ENCODE measurements at places on chromosomes 6 and 20.

- DNase-seq = no peak
These were observed 30.2 kb downstream of the SULF2 start for GRCh38 chr20:47754946-47755652.

DNA sequence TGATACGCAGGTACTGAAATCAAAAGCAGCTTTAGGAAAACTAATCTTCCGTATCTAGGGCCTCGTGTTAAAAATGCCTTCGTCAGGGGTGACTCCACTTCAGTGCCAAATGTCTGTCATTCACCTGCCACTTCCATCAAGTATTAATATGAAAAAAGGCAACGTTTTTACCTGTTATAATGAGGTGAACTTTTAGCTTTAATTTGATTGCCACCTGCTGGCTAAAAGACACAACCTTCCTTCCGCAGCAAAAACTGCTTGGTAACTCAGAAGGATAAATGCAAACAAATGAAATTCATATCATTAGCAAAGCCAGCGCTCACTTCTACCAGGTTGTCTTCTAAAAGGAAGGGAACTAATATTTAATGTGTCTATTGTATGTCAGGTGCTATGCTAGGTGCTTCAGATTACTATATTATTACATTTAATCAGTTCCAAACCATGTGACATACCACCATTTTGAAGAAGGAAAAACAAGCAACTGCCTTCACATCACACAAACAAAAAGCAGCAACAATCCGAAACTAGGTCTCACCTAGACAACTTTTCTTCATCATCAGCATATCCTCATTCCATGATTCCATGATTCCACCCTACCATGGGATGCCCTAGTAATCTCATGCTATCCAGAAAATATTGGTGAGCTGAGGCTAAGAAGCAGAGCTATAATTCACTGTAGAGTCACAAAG is 20.6 kb upstream of the ARHGAP18 start:
- DNase-seq = no peak

DNA sequence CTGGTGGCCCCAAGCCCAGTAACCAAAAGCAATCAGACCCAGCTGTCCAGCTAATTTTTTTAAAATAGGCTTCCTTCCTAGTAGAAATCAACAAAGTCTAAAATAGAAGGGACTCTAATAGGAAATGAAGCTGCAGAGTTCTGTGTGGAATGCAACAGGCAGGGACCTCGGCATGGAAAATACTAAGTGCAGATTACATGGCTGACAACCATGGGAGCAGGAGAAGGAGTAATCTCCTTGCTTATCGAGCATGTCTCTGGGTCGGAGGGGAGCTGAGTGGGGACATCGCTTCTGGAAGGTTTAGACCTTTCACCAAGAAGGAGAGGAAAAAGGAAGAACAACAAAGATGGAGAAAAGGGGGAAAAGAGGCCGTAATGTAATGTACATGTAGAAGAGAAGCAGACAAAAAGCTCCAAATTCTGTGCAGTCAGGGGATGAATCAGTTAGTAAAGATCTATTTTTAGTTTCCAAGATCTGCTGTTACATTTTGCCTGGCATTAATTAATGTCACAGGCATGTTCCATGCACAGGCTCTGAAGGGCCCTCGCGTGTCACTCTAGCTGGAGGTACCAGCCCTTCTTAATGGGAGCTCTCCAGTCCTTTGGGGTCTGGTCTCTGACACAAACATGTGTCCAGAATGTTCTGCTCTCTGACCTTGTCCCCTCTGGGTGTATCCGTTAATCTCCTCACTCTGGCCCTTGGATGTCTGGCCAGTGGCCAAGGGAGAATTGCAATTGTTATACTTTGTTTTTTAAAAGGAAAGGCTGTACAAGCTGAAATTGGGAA is 16.6 kb upstream of the ZNF831 start:
- DNase-seq = no peak

- peak; percentile 69 for DNase-seq
These were observed 34.5 kb downstream of the SLX4IP start for GRCh38 chr20:10469599-10469998.

DNA sequence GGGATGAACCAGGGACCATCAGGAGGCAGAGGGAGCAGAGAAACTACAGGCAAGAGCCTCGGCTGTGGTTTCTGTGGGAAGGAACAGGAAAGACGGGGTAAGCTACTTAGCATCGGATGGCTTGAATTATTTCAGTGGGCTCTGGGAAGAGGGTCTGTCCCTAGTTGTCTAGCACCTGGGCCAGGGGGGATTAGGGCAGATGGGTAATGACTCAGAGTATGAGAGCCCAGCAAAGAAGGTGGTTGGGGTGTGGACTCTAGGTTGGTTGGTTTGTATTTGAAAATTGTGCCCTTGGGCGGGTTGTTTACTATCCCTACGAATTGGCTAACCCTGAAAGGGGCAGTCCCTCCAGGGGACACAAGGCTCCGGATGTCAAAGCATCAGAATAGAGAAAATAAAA is 148.5 kb upstream of the TAB2 start:
- DNase-seq = no peak

- no peak for DNase-seq
These were observed 17.6 kb downstream of the WRNIP1 start for GRCh38 chr6:2782825-2783187.

GRCh38 chr6:133818320-133818719 is 70.6 kb upstream of the TCF21 start:
- no peak for DNase-seq

GRCh38 chr6:165960695-165961094 is 207.0 kb downstream of the TBXT start:
- DNase-seq = no peak

GRCh38 chr6:106692819-106693208 is 63.4 kb downstream of the QRSL1 start:
- DNase-seq = no peak

- DNase-seq = no peak
These were observed 34.3 kb upstream of the COL9A1 start for GRCh38 chr6:70336996-70337742.

DNA sequence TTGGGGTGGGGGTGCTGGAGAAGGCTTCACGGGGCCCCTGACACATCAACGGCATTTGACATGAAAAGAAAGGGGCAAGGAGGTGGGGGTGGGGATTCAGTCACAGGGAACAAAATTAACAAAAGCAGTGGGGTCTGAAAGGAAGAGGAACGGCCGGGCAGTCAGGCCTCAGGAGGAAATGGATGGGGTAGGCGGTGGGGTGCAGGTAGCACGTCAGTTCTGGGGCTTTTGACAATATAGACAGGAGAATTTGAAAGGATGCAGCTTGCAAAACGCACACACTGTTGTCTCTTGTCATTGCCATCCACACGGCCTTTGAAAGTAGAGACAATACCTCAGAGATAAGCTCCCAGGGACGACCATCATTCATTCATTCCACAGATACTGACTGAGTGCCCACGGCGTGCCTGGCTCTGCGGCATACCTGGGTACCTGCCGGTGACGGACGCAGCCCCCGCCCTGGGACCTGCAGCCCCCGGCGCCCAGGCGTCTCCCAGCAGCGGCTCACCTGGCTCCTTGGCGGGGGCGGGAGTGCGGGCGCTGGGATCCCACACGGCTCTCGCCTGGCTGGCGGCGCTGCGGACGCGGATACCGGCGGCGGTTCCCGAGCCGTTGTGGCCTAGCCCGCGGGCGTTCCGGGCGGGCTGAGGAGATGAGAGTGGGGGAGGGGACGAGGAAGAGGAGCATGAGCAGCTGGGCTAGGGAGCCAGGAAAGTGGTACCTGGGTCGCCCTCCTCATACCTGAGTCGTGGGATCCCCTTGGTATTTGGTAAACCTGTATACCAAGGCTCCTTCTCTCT is at the start of gene SLC26A8:
Gene SLC26A8, minus strand, starts transcription at position 646 of the 800 bp plus-strand sequence. CDS start 4,934 bp downstream, outside the sequence.
- DNase-seq = no peak

- no peak for DNase-seq
These were observed 19.3 kb downstream of the CCM2L start for GRCh38 chr20:32029561-32029960.

DNA sequence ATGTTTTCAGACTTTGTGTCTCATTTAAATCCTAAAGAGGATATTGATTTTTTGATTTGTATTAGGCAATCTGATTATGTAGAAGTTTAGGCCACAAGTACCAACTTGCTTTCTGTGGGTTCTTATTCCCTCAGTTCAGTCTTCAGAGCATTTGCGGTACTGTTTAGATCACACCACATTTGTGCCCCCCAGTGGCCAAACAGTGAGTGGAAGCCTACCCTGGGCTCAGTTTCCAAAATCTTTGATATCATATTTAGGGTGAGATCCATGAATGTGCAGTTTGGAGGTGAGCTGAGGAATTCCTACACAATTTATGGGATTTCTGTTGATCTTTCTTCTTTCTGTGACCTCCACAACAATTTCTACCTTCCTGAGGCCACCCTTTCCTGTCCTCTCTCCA is 92.3 kb upstream of the FUT9 start:
- no peak for DNase-seq

DNA sequence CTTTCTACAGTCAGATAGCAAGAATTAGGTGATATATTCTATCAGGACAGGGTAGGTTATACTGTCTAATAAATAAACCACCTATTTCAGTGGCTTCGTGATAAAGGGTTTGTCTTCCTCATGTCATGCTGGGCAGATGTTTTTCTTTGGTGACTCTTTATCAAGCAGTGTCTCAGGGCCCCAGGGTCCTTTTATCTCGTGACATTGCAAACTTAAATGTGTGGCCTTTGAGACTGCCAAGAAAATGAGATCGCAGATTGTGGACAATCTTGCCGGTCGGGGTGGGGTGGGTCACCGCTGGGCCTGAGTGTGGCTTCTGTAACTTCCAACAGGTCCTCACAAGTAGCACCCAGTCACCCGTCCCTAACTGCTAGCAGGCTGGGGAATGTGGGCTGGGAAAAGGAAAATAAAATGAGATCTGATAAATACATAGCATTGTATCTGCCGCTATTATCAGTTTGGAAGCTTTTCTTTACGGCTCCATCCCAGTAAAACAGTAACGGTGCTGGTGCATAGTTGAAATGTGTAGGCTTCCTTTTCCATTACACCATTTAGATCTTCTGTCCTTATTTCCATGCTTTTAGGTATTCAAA is 50.5 kb upstream of the BMP6 start:
- DNase-seq = no peak

DNA sequence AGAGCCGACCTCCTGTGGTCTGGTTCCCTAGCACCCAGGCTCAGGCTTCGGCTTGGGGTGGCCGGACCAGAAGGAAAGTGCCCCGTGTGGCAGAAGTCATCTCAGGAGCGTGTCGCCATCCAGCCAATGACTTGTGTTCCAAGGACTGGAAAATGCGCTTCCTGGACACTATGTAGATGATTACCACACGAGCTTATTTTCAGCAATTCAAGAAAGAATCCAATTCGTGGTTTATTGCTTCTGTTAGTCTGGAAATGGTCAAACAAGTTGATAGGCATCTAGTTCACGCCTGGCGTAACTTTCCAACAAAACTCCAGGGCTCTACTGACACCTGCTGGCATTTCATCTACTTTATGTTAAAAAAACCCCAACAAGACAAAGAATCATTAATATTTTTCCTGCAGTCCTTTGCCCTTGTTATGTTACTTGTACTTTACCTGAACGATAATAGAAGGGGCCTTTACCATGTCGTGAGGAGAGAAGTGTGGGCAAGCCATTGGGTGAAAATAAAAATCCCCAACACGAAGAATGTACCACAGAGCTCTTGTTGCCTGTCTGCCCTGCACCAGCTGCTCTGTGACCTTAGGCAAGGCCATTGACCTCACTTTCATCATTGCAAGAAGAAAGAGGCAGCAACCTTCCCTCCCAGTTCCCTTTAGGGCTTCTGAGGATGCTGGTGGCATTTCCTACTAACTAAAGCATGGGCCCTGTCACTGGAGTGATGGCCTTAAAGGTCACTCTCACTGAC is 154.7 kb upstream of the LAMP5 start:
- DNase-seq = peak; percentile 59

GRCh38 chr6:37489697-37490336 is 9.9 kb downstream of the CCDC167 start:
- DNase-seq = no peak

- no peak for DNase-seq
These were observed 214.1 kb upstream of the HS3ST5 start for GRCh38 chr6:114556846-114557488.

GRCh38 chr20:47150403-47151152 is 205.9 kb downstream of the ZMYND8 start:
- DNase-seq = peak; percentile 59

DNA sequence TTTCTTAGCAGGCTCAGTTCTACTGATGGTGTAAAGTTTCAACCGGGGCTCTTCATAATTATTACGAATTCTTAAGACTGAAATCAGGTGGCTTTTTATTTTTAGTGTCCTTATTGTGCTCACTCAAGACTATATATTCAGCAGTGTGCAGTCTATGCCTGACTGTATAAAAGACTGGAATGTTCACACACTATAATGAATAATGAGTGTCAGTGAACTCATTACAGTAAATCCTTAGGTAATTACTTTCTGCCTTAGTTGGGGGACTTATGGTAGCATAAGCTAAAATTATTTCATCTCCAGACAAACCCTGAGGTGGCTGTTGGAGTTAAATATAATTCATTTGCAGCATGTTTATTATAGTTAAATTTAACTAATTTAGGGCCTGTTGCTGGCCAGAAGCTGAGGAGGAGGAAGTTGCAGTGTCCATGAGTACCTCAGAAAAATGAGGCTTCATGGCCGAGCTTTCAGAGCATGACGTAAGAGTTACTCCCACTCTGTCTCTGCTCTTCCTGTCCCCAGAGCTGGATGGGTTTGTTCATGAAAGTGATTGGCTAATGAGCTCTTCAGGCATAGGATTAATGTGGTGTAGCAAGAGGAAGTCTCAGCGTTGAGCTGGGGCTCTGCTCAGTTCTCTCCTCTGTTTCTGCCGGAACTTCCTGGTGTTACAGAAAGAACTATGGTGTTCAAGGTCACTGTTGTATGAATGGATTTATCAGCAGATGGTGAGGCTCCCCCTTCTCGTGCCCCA is 335.7 kb downstream of the NRN1 start:
- DNase-seq = no peak

DNA sequence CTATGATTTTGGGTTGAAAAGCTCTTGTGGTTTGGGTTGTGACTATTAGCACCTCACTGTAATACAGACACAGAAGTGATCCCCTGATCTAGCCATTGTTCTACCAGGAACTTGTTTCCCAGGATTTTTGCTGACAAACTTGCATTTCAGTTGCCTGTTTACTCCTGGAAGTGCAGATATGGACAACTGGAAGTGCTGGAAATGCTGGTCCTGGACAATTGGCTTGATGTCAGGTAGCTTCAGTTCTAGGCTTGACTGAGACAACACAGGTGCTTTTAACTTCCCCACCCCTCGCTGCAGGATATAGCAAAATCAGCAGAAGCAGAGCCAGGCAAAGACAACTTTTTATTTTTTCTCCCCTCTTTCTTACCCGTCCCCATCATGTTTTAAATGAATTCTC is 27.1 kb upstream of the FBXO30 start:
- no peak for DNase-seq

DNA sequence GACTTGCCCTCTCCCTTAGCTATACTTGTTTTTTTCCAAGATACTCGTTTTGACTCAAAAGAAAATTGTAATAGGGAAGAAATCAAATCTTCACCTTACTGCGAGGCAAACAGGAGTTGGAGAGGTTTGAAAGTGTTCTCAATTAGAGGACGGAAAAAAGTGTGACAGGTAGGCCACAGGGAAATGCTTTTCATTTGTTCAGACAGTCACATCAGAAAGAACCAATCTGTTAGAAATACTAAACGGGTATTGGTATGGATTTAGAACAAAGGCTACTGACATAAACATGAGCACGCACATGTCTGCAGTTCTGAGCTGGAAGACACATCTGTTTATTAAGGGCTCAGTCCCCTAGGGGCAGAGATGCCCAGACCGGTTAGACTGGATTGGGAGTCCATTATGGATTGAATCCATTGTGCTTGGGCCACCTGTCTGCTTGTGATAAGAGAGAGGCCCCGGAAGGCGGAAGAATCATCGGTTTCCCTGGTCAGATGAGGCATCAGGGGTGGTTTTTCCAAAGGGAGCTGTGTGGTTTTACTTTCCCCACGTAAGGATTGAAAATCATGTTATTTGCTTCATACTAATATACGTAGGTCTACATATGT is 220.9 kb upstream of the MYLIP start:
- no peak for DNase-seq

GRCh38 chr20:5150226-5151076 is 23.6 kb downstream of the CDS2 start:
- no peak for DNase-seq

Measured in fibroblast of skin of left quadriceps (primary cell).